ENCODE measurements at places on chromosomes 11 and 22.
A peak's percentile ranks its signal among the peaks of the same experiment; 100 is the strongest.

DNA sequence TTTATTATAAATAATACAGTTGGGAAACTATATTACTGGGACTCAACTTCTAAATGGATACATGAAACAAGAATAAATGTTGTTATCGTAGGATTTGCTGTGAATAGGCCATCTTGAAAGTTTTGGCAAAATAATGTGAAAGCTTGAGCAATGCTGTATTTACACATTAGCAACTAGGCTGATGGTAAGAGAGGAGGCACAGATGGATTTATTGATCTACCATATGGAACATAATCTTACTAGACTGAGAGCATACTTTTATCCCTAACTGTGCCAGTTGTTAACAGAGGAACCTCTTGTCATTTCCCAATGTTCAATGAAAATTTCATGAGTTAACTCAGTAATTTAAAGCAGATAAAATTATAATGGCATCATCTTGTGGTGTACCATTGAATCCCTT is 22.8 kb downstream of the APIP start:
- DNase-seq = no peak

GRCh38 chr11:12329797-12330196 is 47.6 kb upstream of the PARVA start:
- no peak for DNase-seq

GRCh38 chr11:68442433-68442832 is 18.1 kb upstream of the PPP6R3 start:
- no peak for DNase-seq

- DNase-seq = no peak
These were observed 153.6 kb downstream of the MAML2 start for GRCh38 chr11:96189351-96189750.

- DNase-seq = no peak
These were observed 1.8 kb upstream of the OR2D2 start for GRCh38 chr11:6894097-6894496.

- no peak for DNase-seq
These were observed 2.1 kb downstream of the GAL start for GRCh38 chr11:68686486-68686885.

GRCh38 chr11:121338536-121338935 is 46.0 kb downstream of the SC5D start:
- no peak for DNase-seq

GRCh38 chr11:119034813-119035212 is 4.1 kb upstream of the SLC37A4 start:
- DNase-seq = no peak

- DNase-seq = no peak
These were observed 39.5 kb upstream of the GCAT start for GRCh38 chr22:37768273-37768672.

DNA sequence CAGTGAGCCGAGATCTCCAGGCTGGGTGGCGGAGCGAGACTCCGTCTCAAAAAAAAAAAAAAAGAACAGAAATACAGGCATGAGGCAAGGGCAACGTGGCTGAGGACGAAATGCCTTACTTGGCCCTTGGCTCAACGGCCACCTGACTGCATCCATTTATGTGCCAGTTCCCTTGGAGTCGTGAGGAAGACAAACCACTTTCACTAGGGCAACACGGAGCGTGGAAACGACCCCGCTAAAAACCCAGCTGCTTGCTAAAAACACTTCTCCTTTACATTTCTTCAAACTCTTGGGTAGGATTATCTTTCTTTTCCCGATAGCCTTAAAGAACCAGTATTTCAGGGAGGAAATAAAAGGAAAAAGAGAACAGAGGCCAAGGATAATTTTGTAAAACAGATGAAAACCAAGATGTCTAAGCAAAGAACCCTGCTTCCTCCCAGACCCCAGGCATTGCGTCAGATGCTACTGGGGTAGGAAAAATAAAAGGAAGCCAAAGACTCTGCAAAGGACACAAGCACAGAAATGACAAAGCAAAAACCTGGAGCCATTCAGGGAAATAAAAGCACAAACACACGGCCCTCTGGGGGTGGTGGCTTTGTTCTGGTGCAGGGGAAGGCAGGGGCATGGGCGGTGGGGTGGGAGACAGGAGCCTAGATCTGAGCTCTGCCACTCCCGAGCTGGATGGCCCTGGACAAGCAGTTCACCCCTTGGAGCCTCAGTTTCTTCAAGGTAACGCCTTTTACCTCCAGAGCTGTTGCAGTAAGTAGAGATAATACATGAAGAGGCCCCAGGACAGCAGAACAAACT is 37.0 kb downstream of the PC start:
- no peak for DNase-seq

GRCh38 chr11:123183391-123184099 is 11.5 kb downstream of the CLMP start:
- DNase-seq = peak; percentile 71

DNA sequence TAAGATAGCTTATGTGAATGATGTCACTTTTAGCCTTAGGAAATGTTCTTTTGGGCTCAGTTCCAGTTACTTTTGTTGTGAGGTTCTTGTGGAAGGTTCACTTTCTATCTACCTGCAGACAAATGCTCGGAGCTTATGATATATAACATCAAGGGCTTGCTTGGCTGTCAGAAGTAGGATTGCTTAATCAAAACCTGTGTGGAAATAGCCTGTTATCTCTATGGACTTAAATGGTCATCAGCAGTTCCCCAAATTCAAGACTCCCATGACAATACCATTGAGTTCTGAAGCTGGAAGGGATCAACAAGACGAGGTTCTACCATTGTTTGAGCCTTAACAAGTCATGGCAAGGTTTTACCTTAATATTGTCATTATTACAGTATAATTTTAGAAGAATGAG is 43.8 kb downstream of the FLI1 start:
- no peak for DNase-seq

- DNase-seq = no peak
These were observed 9.0 kb upstream of the ATG16L2 start for GRCh38 chr11:72805216-72805615.

DNA sequence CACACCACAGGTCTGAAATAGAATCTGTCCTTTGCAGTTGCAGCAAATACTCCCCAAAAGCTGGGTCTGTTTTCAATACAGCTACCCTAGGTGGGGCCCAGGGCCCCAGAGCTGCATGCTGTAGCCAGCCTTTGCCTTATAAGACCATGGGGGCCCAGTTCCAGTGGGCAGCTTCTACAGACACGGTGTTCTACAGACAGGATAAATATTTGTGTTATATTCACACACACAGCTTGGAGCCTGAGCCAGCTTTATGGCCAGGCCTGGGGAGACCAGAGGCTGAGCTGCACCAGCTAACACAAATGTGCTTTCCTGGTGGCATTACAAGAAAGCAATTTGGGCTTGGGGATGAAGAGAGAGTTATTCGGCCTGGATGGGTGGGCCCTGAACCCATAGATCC is 151.8 kb upstream of the NCAM1 start:
- no peak for DNase-seq

GRCh38 chr11:12013781-12014180 is 5.4 kb upstream of the DKK3 start:
- DNase-seq = no peak

- no peak for DNase-seq
These were observed 52.6 kb downstream of the TCF20 start for GRCh38 chr22:42217752-42218280.

- no peak for DNase-seq
These were observed 11.1 kb downstream of the PRDM11 start for GRCh38 chr11:45157247-45158209.

DNA sequence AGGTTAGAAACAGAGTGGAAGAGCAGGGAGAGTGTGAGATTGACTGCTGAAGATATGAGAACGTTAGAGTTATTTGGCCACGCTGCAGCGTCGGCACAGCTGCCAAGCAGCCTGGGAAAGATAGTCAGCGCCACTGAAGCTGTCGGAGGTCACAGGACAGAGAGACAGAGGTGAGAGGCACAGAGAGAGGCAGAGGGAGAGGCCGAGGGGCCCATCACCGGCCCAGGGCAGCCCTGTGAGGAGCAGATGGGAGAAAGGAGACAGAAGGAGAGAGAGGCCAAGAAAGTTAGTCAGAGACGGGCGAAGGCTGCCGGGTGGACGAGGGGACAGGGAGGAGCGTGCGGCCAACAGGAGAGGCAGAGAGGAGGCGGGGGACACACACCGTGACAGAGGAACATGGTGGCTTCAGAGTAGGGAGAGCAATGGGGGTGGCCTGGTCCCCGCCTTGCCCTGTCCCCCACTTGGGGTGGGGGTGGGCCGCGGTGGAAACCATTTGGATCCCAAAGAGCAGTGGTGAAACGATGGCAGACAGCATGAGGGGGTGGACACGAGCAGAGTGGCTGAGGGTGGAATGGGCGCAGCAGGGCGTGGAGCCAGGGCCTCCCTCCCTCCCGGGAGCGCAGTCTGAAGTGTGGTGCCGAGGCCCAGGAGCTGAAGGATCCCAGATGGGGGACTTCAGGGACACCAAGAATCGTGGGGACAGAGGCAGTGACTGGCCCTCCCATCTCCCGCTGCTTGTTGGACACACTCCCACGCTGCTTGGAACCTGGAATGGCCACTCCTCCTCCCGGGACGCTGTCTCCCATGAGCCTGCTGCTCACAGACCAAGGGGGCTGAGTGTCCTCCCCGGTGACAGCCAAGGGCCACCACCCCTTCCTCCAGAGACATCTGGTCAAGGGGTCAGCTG is 26.6 kb downstream of the LRRC10B start:
- no peak for DNase-seq

GRCh38 chr11:111792955-111793500 is 26.8 kb upstream of the PPP2R1B start:
- DNase-seq = no peak

- DNase-seq = no peak
These were observed 81.9 kb downstream of the PRR5L start for GRCh38 chr11:36377759-36378564.

DNA sequence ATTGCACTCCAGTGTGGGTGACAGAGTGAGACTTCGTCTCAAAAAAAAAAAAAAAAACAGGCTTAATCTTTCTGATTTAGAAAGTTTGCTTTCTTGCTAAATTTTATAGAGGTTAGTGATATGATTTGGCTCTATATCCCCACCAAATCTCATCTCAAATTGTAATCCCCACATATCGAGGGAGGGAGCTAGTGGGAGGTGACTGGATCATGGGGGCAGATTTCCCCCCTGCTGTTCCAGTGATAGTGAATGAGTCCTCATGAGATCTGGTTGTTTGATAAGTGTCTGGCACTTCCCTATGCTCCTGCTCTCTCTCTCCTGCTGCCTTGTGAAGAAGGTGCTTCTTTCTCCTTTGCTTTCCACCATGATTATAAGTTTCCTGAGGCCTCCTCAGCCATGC is 90.9 kb downstream of the OSBP2 start:
- no peak for DNase-seq

DNA sequence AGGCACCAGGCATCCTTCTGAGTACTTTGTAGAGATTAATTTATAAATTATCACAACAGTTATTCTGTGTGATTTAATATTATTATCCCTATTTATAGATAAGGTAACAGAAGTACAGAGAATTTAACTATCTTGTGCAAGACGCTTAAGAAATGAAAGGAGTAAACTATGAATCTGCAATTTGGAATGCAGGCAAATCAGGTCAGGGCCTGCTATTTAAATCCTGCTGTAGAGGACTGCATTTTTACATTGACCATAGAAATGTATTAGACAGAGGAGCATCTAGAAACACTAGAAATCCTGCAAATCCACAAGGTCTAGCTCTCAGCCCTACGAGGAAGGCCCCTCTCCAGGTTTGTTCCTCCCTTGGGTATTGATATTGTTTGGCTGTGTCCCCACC is 336.2 kb downstream of the ETS1 start:
- DNase-seq = no peak

DNA sequence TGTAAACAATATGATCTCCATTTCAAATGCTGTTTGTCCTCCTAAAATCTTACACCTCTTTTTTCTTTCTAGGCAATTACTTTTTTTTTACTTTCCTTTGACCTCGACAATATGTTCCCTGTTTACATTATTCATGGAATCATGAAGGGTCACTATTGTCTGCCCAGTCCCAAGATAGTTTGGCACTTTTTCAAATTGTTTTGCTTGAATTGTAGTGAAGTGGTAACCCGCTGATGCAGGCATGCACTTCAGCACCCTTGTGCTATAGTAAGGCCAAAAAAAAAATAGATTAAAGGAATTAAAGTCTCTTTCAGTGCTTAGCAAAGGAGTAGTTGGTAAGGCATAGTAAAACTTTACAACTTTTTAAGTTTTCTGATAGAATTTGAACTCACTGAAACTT is 90.9 kb downstream of the PAX6 start:
- no peak for DNase-seq

DNA sequence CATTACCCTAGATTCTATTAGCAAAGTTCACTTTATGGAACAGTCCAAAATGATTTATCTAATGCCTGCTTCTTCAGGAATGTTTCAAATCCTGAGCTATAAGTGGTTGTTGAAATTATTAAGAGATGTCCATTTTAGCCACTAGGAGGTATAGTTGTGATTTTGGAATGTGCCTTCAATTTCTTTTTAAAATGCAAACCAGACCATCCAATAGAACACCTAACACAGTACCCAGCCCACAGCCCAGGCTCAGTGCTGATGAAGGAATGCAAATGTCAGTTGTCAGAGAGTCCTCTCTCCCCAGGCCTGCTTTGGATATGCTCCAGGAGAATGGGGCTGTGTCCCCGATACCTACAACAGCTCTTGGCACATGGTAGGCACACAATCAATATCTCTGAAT is 85.8 kb upstream of the E2F8 start:
- DNase-seq = peak; percentile 41

DNA sequence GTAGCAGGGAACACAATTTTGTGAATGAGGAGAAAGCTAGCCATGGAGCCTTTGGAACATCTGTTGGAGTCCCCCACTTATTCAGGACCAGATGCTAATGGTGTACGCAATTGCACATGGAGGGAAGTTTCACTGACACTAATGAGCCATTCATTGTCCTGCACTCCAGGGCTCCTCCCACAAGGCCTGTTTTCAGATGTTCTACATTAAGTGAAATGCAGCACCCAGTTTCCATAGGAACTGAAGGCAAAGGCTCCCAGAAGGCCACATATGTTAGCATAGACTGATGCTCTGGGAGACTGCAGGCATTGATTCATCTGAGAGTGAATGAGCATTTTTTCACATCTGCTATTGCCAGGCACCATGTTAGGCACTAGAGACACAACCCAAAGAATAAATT is 399.5 kb downstream of the ETS1 start:
- no peak for DNase-seq

Measured in MCF 10A (cell line).